Endodermal cell (in vitro differentiated cells): ENCODE measurements at places on chromosomes 16 and 17.

GRCh38 chr17:77177002-77177741 lies 36.4 kb downstream of the SEC14L1 start:
- no peak for DNase-seq
- peaks cover 18% of the 10 kb centered on the region for H3K36me3 ChIP-seq
- no peaks in the 10 kb centered on the region for H3K27me3 ChIP-seq
- H3K27ac ChIP-seq: no peak overlapping the region
- no peak overlapping the region for H3K4me3 ChIP-seq

- no peaks in the 10 kb centered on the region for H3K36me3 ChIP-seq
- peak; percentile 45 for DNase-seq
- H3K4me1 ChIP-seq: no peaks in the 10 kb centered on the region
- no peak overlapping the region for H3K27ac ChIP-seq
These were observed 14.1 kb upstream of the FOXJ1 start for GRCh38 chr17:76154936-76155845.

DNA sequence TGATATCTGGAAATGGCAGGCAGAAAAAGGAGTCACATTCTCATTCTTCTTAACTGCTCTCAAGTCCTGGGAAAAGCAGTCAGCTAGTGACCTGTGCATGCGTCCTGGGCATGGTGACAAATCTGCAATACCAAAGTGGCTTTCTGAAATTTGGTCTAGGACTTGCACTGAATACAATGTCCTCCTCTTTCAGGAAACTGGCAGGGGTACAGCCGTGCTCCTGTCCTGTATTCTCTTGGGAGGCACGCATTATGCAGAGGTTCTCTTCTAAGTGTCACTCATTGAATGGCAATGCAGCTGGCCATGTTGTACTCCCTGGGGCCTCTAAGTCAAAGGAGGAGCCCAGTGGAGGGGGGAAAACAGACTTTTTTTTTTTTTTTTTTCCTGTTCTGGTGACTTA lies 10.6 kb downstream of the PHF12 start:
- H3K36me3 ChIP-seq: peaks cover 75% of the 10 kb centered on the region
- no peaks in the 10 kb centered on the region for H3K27me3 ChIP-seq
- H3K27ac ChIP-seq: no peak overlapping the region
- no peak overlapping the region for H3K4me3 ChIP-seq
- DNase-seq: no peak
- peaks cover 8% of the 10 kb centered on the region for H3K4me1 ChIP-seq

DNA sequence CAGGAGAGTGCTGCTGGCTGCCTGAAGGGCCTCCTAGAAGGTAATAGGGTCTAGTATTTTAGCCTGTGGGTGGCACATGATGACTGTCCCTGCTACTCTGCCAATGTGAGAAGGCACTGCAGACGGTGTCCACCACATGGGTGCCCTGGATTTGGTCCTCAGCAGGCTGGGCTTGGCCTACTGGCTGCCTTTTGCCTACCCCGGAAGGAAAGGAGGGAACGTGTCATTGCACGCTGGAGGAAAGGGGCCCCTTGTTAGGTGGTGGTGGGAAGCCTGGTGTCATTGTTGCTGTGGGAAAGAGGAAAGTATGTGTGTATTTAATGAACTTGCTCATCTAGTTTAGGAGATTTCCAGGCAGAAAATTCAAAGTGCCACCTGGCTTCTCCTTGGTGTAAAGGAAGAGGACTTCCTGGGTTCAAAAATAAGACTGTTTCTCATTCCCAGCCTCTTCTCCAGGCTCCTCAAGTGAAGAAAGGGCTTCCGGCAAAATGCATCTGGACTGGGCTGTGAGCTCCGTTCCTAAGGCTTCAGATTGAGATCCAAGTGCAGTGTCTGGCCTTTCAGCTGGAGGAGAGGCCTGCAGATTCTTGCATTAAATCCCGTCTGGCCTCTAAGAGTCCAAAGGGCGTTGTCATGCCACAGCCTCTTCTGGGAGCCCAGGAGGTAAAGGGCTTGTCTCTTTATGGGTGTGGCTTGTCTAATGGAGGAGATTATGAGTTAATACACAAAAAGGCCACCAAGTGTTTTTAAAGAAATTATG lies 55.1 kb downstream of the RPTOR start:
- H3K27me3 ChIP-seq: peaks cover 4% of the 10 kb centered on the region
- H3K27ac ChIP-seq: no peak overlapping the region
- H3K4me1 ChIP-seq: peaks cover 25% of the 10 kb centered on the region
- peak overlapping the region; percentile 59 for H3K4me3 ChIP-seq

GRCh38 chr17:80246266-80246681 lies 14.4 kb upstream of the RNF213 start:
- no peaks in the 10 kb centered on the region for H3K27me3 ChIP-seq
- peaks cover 41% of the 10 kb centered on the region for H3K36me3 ChIP-seq

GRCh38 chr17:41211845-41212466 lies 14.5 kb upstream of the KRTAP9-2 start:
- no peaks in the 10 kb centered on the region for H3K4me1 ChIP-seq
- no peaks in the 10 kb centered on the region for H3K36me3 ChIP-seq
- H3K27me3 ChIP-seq: no peaks in the 10 kb centered on the region
- DNase-seq: no peak
- H3K4me3 ChIP-seq: no peak overlapping the region

- no peak overlapping the region for H3K27ac ChIP-seq
- peak overlapping the region; percentile 68 for H3K4me3 ChIP-seq
- H3K36me3 ChIP-seq: no peaks in the 10 kb centered on the region
- no peak for DNase-seq
These were observed 70.0 kb upstream of the TNRC6C start for GRCh38 chr17:77888242-77889134.

GRCh38 chr17:60305141-60305540 lies 86.8 kb downstream of the USP32 start:
- H3K36me3 ChIP-seq: peaks cover 9% of the 10 kb centered on the region
- H3K4me1 ChIP-seq: no peaks in the 10 kb centered on the region
- no peak for DNase-seq
- H3K27me3 ChIP-seq: no peaks in the 10 kb centered on the region
- H3K4me3 ChIP-seq: no peak overlapping the region

DNA sequence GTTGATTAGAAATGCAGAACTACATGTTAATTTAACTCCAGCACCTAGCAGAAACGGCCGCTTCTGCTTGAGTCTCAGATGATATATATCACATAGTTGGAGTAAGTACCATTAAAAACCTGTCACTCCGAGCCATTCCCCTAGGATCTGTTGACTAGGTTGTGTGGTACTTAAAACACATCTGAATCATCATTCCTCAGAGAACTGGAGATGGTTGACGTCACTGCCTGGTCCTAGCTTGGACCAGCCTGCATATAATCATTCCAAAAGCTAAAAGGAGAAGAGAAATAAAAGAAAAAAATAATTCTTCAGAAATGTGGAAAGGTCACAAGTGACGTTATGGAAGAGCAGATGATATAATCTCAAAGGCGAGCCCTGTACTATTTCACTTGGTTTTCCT lies 31.3 kb upstream of the RASL10B start:
- H3K4me3 ChIP-seq: no peak overlapping the region
- peaks cover 40% of the 10 kb centered on the region for H3K36me3 ChIP-seq
- no peak for DNase-seq

- no peak overlapping the region for H3K4me3 ChIP-seq
- H3K36me3 ChIP-seq: peaks cover 39% of the 10 kb centered on the region
- no peak for DNase-seq
- H3K27ac ChIP-seq: no peak overlapping the region
- H3K4me1 ChIP-seq: peaks cover under 1% of the 10 kb centered on the region
These were observed 81.1 kb downstream of the ADAMTS18 start for GRCh38 chr16:77353587-77354263.

GRCh38 chr17:40596261-40596919 lies 31.1 kb upstream of the CCR7 start:
- H3K36me3 ChIP-seq: no peaks in the 10 kb centered on the region
- no peaks in the 10 kb centered on the region for H3K4me1 ChIP-seq

DNA sequence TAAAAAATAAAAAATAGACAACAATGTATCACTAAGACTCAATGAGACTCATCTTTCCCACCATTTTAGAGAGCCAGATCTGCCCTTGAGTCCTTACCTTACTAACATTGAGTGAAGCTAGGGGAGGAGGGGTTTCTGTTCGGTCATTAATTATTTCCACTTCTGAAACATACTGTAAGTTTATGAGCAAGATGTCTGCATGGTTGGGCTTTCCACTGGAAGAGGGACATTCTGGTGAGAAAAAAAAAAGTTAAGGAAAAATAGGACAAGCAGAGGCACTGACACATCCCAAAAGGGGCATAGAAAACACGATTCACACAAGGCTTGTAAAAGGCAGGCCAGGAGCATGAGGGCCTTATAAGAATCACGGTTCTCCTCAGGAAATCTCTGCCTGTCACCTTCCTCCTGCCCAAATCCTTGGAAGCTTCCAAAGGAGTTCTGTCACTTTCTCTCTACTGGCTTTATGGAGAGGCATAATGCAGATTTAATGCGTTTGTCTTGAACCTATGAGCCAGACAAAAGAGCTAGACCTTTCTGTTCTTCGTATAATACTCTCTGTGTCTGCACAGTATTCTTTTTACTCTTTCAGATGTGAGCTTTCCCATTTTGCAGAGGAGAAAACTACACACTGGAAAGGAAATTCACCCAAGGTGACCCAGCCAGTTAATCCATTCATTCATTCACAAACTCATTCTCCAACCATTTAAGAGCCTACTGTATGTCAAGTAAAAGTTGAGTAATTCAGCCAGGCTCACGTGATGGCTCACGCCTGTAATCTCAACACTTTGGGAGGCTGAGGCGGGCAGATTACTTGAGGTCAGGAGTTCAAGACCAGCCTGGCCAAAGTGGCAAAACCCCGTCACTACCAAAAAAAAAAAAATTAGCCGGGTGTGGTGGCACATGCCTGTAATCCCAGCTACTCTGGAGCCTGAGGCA lies 2.5 kb downstream of the LSM12 start:
- H3K27ac ChIP-seq: no peak overlapping the region
- H3K27me3 ChIP-seq: no peaks in the 10 kb centered on the region
- peaks cover 3% of the 10 kb centered on the region for H3K4me1 ChIP-seq
- DNase-seq: no peak

DNA sequence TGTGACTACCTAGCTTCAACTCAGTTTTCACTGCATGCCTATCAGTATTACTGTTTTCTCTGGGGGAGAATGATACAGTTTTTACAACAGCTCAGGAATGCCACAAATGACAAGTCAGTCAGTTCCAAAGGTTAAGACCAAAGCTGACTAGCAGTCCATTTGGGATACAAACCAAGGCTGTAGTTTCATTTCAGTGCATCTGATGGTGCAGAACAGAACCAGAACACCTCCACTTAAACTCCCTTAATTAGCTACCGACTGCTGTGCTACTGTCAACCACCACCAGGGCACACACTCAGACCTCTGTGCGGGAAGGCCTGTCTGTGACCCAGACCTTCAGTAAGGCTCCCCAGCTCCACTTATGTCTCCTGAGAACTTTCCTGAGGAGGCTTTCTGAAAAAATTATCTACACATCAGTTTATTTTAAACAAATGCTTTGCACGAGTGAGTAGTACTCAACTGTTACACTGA lies 20.4 kb downstream of the NFE2L1 start:
- H3K4me1 ChIP-seq: no peaks in the 10 kb centered on the region
- H3K27me3 ChIP-seq: no peaks in the 10 kb centered on the region
- peak; percentile 88 for DNase-seq
- H3K4me3 ChIP-seq: no peak overlapping the region
- peaks cover 79% of the 10 kb centered on the region for H3K36me3 ChIP-seq

DNA sequence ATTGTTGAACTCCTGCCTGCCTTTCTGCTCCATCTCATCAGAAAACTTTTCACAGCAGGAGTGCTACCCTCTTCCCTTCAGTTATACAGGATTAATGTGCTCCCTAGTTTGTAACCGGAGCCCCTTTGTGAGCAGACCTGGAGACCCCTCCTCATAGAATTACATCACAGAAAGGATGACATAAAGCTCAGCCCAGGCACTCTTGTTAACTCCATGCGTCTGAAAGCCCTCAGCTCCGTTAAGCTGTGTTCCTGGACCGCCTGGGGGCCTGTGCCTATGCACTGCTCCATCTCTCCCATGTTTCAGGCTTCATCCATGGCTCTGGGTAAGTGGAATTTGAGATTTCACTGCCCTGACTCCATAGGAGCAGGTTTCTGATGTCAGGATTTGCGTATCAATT lies 7.6 kb downstream of the WSCD1 start:
- no peaks in the 10 kb centered on the region for H3K36me3 ChIP-seq
- H3K4me3 ChIP-seq: no peak overlapping the region
- no peak for DNase-seq
- H3K4me1 ChIP-seq: no peaks in the 10 kb centered on the region

GRCh38 chr16:81709016-81709900 lies 69.8 kb upstream of the PLCG2 start:
- H3K4me1 ChIP-seq: no peaks in the 10 kb centered on the region
- H3K36me3 ChIP-seq: peaks cover 37% of the 10 kb centered on the region
- no peak overlapping the region for H3K4me3 ChIP-seq
- peak overlapping the region; percentile 16 for H3K27ac ChIP-seq
- no peaks in the 10 kb centered on the region for H3K27me3 ChIP-seq
- DNase-seq: no peak

- H3K36me3 ChIP-seq: peaks cover 8% of the 10 kb centered on the region
- H3K4me3 ChIP-seq: no peak overlapping the region
- no peaks in the 10 kb centered on the region for H3K27me3 ChIP-seq
- no peak for DNase-seq
- no peak overlapping the region for H3K27ac ChIP-seq
- H3K4me1 ChIP-seq: no peaks in the 10 kb centered on the region
These were observed 6.8 kb downstream of the MGRN1 start for GRCh38 chr16:4631444-4631843.

DNA sequence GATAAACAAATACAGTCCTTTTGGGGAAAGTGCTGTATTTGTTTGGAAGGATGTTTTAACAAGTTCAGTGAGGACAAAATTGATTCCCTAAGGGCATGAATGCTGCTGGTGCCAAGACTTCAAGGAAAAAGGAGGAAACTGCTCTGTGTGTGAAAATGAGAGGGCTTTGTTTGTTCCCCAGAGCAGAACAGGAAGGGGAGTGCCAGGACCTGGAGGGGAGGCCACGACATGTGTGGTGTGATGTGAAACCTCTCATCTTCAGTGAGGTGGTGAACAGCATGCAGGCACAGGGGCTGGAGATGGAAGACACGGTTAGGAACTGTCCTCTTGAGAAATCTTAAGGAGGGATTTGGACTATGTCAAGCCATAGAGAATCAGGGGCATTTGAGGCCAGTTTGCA lies 46.6 kb upstream of the GRIN2A start:
- no peaks in the 10 kb centered on the region for H3K36me3 ChIP-seq
- no peak for DNase-seq
- no peaks in the 10 kb centered on the region for H3K4me1 ChIP-seq
- no peaks in the 10 kb centered on the region for H3K27me3 ChIP-seq
- no peak overlapping the region for H3K4me3 ChIP-seq
- no peak overlapping the region for H3K27ac ChIP-seq

GRCh38 chr17:511833-512251 lies 159.2 kb upstream of the RPH3AL start:
- no peak for DNase-seq
- H3K27ac ChIP-seq: no peak overlapping the region
- no peaks in the 10 kb centered on the region for H3K4me1 ChIP-seq

- no peak overlapping the region for H3K4me3 ChIP-seq
- H3K27ac ChIP-seq: no peak overlapping the region
- DNase-seq: no peak
These were observed 22.2 kb upstream of the TOX3 start for GRCh38 chr16:52568983-52569690.

- no peaks in the 10 kb centered on the region for H3K36me3 ChIP-seq
- no peak overlapping the region for H3K4me3 ChIP-seq
- no peaks in the 10 kb centered on the region for H3K27me3 ChIP-seq
- no peak for DNase-seq
- no peaks in the 10 kb centered on the region for H3K4me1 ChIP-seq
These were observed 378.7 kb downstream of the HS3ST4 start for GRCh38 chr16:26070302-26071100.
